ENCODE measurements at places on chromosomes 12 and 14.
A peak's percentile ranks its signal among the peaks of the same experiment; 100 is the strongest.

DNA sequence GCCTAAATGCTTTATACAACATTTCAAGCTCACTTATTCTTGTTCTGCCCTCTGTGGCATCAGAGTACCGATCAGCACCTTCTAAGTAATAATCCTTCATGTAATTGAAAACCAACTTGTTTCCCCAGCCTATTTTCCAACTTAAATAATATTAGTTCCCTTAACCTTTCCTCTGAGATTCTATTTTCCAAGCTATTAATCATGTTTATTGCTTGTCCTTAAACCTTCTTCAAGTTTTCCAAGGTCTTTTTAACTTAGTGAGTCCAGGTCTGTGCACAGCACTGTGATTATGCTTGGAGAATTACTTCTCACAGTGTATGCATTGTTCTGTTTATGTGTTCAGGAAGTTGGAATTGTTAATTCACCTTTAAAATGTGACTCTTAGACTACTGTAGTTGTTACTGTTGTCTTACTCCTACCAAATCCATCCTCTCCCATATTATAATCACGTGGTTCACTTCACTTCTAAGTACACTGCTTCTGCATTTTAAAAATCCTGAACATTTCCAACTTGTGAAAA, 1039.3 kb upstream of the FOXG1 start:
- no peak for DNase-seq

DNA sequence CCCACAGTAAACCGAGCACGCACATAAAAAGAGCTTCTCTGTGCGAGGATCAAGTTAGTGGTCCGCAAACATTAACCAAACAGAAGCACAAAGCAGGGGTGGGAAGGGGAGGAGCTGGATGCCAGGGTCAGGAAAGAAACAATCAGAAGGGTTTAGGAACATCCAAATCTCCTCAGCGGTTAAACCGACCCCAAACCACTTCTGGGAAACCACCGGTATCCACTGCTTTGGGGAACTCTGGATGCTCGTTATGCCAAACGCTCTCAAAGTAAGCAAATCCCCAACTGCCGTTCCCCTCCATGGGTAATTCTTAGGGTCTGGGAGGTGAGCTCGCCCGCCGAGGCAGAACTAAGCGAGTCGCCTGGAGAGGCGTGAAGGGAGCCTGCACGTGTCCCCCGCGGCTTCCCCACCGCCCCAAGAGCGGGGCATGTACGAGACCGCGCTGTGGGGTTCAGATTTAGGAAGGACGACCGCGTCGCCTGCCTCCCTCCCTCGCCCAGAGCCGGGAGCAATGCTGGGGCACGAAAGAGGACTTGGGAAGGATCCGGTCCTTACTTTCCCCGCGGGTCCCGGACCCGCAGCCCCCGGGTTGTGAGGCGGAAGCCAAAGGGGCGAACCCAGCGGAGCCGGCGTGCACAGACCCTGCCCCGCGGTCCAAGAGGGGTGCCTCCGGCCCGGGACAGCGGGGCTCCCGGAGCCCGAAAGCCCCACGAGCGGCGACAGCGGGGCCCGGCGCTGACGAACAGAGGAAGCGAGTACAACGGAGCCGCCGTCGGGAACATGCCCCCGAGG, 711 bp downstream of the SBNO1 start:
- DNase-seq = no peak

GRCh38 chr12:99427104-99427503, 220.4 kb upstream of the GARIN6 start:
- DNase-seq = no peak

DNA sequence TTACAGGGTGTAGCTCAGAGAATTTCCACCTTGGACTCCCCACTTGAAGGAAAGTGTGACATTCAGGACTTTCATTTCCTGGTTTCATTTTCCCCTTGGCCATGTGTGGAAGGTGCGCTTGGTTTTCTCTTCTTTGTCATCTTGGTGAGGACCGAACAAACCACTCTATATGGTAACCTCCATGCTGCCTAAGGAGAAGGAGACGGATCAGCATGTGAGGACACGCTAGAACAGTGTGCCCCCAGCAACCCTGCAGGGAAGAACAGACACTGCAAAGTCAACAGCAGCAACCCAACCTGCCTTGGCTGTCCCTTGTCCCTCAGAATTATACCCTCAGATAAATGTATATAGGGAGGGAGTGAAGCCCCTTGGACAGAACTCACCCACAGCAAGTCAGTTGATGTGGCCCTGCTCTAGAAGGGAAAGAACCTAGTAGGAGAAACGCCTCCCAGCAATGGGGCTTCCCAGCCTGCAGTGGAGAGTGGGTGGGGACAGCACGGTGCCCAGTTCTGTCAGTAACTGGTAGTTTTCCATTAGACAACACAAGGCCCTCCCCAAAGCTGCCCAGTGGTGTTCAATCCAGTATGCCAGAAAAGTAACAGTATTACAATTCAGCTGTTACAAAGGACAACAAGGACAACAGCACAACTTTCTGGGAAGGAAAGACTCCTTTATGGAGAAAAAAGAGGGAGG, 18.9 kb upstream of the COCH start:
- no peak for DNase-seq

DNA sequence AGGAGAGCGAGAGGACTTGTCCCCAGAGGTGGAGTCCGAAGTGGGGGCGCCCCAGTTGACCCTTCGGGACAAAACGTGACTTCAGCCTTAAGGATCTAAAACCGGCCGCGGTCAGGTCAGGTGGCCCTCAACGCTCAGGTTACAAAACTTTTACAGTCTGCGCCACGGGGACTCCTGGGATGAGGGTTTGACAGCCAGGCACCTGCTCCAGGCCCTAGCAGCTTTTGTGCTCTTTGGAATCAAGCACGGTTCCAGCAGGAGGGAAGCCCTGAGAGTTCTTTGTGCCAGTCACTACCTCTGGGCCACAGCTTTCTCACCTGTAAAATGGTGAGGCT, 337 bp downstream of the ZC2HC1C start:
- no peak for DNase-seq

DNA sequence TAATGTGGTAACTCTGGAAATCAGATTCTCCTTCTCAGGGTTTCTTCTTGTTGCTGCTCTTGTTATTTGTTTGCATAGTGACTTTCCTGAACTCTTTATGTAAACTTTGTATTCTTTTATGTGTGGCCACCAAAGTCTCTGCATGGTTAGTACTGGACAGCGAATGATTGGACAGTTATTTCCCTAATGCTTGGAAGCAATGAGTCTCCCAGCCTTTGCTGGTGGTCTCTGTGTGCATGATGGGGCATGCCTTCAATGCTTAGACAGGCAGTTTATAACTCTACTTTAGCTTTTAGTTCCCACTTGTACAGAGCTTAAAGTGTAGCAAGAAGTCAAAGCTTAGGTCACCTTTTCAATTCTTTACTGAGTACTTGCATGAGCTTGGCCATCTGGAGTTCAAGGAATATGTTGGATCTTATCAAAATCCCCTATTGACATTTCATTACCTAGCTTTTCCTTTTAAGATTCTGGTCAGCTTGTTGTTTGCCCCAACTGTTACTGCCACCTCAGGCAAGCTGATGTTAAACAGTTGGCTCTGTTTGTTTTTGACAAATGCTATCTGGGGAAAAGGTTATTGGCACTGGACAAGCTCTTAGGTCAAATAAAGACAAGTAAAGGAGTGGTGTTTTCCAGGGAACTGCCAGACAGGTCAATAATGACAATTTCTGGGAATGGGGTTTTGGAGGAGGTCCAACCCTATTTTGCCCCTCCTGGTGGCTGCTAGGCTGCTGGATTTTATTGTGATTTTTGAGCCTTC, 12.3 kb downstream of the CCDC91 start:
- DNase-seq = no peak

GRCh38 chr12:65123435-65124063, 2.4 kb upstream of the WIF1 start:
- DNase-seq = no peak

GRCh38 chr12:6451348-6452244, at the start of gene TAPBPL:
Gene TAPBPL (plus strand): TSS chr12:6452042. CDS start chr12:6452249, 207 bp downstream.
- peak; percentile 87 for DNase-seq

DNA sequence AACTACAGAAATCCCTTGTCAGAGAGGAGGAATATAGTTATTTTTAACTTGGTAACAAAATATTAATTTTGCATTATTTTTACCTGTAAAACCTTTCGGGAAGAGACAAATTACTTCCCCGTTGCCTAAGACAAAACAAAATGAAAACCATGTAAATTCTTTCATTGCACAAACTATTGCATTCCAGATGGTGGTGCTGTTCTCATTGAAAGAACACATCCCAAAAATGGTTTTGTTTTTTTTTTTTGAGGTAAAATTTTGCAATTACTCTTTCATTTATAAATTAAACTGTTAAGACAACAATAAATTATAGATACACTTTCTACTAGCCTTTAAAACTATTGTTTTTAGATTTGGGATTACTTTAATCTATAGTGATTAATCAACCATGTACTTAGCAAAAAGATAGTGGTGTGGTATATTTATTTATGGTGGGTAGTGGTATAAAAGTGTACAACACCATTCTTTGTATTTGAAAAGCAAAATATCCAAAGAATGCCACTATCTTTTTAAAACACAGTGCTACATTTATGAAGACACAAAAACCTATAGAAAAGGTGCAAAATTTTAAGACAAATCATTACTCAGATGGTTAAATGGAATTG, 115.5 kb downstream of the SLC38A1 start:
- no peak for DNase-seq

DNA sequence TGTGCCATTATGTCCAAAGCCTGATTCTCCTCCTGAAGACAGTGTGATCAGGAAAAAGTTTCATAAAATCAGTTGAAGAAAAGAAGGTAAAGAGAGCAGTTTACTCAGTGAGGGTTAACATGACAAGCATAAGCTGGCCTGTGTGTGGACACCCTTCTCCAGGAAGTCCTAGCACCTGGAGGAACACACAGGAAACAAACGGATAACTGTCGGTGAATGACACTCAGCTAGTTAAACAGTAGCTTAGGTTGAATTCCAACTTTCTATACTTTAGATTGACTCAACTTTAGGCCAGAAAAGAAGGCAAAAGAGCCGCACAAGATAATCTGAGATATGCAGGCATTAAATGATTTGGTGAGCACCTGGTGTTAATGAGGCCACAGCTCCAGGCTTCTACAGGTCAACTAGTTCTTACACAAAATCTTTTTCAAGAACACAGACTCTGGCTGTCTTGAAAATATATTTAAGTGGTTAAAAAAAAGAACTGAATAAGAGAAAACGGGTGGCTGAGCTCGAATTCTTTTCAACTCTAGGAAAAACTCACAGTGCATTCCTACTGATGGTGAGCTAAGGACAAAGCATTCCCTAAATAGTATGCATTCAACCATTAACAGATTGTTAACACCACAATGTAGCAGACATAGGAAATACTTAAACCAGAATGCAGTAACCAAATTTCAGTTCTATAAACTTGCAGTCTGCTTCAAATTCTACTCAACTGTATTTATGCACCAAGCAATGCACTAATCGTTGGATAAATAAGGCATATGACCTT, 56.9 kb upstream of the TSPAN8 start:
- no peak for DNase-seq

GRCh38 chr12:95151406-95151805, 65.9 kb downstream of the FGD6 start:
- DNase-seq = no peak

Data from hippocampal formation (tissue), 2 donors.